ENCODE measurements at places on chromosomes 12 and 14. TPM values are rescaled to one million over a fixed set of nuclear protein-coding genes. Genes with fewer than 3 reads are reported as not detected.
A peak's percentile ranks its signal among the peaks of the same experiment; 100 is the strongest.

Gene NANOG
- 1.9 TPM for total RNA-seq

Gene ADAMTS20
- 0.36 TPM for total RNA-seq

- no peaks in the 10 kb centered on the region for H3K4me1 ChIP-seq
- no peak overlapping the region for H3K4me3 ChIP-seq
- no peaks in the 10 kb centered on the region for H3K27me3 ChIP-seq
- H3K36me3 ChIP-seq: no peaks in the 10 kb centered on the region
- DNase-seq: peak; percentile 32
Measured at GRCh38 chr12:53274445-53274844, 6.3 kb downstream of the ESPL1 start.

DNA sequence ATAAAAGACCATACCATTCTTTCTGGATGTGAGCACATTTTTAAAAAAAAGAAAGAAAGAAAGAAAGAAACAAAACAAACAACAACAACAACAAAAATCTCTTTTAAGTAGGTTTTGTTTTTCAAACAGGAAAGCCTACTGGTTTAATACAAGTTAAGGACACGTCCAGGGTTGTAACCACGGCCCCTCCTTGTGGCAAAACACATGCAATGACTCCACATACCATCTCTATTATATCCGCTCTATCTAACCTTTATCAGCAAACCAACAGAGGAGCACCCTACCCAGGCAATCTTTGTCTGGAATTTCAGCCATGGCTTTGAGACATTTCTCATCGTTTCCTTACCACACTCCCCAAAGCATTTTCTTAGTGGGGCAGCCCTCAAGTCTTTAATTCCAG lies 360.5 kb upstream of the TMPO start:
- peaks cover 4% of the 10 kb centered on the region for H3K4me1 ChIP-seq
- H3K27me3 ChIP-seq: no peaks in the 10 kb centered on the region
- no peak overlapping the region for H3K27ac ChIP-seq

All from hepatocyte (in vitro differentiated cells).